GOT3 (cell line): ENCODE measurements at places on chromosomes 16 and 17.

DNA sequence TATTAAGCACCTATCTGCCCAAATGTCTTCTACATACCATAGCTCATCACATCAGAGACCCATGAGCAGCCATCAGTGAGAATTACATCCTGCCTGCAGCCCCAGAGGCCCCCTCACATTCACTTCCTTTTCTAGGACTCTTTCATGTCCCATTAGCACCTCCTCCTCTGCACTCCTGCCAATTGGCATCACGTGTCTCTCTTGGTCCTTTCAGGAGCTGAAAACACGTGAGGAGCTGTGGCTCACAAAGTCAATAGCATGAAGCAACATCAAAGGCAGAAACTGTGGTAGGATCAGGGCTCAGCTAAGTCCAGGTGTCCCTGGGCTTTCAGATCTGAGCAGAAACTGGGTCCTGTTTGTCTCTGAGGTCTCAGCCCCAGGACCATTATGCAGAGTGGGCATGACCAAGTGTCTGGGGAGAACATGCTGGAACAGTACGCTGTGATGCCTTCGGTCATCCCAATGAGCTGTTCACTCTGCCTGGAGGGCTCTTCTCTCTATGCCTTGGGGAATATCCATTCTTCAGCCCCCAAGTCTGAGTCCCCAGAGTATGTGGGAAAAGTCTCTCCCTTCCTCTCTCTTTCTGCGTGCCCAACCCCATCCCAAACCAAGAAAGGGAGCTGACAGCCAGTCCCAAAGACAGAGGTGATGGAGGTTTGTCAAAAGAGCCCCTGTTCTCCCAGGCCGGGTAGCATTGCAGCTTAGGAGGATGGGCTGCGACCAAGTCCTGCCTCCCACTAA, 457.0 kb upstream of the CDH5 start:
- DNase-seq, result no peak

DNA sequence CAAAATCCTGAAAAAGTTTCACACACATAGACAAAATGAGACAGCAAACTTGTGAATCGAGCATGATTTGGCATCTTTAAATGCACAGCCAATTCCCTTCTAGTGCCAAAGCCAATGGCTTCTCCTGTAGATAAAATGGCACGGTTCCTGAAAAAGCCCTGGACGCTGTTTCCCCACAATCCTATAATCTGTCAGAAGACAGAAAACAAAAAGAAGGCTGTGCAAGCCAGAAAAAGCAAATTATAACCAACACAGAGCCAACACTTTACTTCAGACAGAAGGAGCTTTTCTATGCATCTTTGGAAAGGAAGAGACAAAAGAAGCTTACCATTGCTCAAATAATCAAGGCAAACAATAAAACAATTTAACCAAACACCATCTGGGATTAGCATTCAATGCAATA, 23.8 kb downstream of the FAM222B start:
- DNase-seq, result no peak

GRCh38 chr17:80080081-80080480, 21.3 kb upstream of the GAA start:
- no peak for DNase-seq

GRCh38 chr17:13599864-13600263, 1.9 kb downstream of the HS3ST3A1 start:
- no peak for DNase-seq

- no peak for DNase-seq
Observed at GRCh38 chr16:19132255-19132654, 18.5 kb downstream of the ITPRIPL2 start.

GRCh38 chr16:55663765-55664677, 8.2 kb downstream of the SLC6A2 start:
- DNase-seq, result no peak
